ENCODE measurements at places on chromosomes 6 and 20.

GRCh38 chr6:38143191-38144150 is 323.9 kb downstream of the ZFAND3 start:
- DNase-seq: no peak

- no peak for DNase-seq
Observed at GRCh38 chr20:23267909-23268308, 82.7 kb upstream of the NXT1 start.

GRCh38 chr6:53640361-53640760 is 25.2 kb downstream of the KLHL31 start:
- DNase-seq: no peak

DNA sequence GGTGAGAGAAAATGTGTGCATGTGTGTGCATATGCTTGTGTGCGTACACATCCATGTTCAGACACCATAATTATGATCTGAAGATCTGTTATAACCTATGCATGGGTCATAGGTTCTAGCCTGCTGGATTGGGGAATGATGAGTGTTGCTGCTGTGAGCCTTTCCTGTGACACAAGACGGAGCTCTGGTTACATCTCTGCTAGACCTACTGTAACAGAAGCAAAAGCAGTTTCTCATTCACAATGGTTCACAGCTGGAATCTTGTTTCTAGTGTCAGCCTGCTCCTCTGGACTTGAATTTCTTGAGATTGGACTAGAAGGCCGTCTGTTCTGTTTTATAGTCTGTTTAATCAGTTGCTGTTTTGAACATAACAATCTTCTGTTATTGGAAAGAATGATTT is 40.1 kb downstream of the DEFB114 start:
- DNase-seq: no peak

DNA sequence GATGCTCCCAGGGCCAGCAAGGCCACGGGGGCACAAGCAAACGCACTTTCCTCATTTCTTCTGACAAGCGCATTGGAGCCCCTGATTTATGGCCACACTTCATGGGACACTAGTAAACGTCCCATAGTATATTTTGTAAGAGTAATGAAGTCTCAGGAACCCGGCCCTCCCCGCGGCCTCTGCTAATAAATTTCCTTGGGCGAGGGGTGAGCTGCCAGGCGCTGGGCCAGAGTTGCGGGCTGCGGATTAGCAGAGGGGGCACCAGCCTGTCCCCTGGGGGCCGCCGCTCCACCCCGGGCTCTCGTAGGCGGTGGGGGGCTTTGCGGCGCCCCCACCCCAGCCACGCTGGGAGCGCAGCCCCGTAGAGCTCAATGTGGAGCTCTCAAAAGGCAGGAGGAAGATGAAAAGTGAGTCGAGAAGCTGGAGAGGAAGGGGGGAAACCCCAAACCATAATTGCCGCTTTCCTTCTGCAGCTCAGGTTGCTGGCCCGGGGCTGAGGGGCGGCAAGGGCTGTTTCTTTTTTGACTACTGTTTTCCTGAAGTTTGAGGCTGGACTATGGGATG is 173.6 kb downstream of the CDC5L start:
- DNase-seq: no peak

DNA sequence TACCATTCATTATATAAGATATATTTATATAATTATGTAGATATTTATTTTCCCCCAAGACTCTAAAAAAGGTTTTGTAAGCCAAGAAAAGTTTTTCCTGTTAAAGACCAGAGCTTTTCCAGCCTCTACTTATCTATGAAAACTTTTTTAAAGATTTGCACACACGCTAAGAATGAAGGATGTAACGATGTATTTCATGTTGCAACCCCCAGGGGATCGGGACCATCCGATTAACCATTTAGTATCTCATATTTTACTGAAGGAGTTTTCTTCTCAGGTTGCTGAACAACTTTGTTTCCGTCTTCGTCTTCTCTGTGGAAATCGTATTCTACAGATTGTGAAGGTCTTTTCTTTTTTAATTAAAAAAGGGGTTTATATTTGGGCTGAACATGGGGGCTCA is 70.0 kb upstream of the SASH1 start:
- DNase-seq: no peak

- DNase-seq: no peak
Observed at GRCh38 chr6:139943391-139943790, 568.9 kb upstream of the CITED2 start.

- DNase-seq: no peak
Observed at GRCh38 chr6:166751051-166751595, 124.1 kb upstream of the RPS6KA2 start.

DNA sequence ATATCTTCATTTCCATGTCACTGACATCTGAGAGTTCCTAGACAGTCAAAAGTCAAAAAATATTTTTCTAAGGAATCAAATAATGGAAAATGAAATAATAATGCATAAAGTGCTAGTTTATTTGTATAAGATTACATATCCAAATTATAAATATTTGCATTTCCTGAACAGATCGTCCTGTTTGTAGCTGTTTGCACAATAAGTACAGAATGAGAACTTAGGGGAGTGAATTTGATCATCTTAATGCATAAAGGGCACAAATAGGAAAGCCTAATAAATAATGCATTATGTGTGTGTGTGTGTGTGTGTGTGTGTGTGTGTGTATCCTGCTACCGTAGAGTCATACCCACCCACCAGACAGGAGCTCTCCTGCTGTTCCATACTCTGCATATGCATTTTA is 521.0 kb upstream of the EPHA7 start:
- no peak for DNase-seq

DNA sequence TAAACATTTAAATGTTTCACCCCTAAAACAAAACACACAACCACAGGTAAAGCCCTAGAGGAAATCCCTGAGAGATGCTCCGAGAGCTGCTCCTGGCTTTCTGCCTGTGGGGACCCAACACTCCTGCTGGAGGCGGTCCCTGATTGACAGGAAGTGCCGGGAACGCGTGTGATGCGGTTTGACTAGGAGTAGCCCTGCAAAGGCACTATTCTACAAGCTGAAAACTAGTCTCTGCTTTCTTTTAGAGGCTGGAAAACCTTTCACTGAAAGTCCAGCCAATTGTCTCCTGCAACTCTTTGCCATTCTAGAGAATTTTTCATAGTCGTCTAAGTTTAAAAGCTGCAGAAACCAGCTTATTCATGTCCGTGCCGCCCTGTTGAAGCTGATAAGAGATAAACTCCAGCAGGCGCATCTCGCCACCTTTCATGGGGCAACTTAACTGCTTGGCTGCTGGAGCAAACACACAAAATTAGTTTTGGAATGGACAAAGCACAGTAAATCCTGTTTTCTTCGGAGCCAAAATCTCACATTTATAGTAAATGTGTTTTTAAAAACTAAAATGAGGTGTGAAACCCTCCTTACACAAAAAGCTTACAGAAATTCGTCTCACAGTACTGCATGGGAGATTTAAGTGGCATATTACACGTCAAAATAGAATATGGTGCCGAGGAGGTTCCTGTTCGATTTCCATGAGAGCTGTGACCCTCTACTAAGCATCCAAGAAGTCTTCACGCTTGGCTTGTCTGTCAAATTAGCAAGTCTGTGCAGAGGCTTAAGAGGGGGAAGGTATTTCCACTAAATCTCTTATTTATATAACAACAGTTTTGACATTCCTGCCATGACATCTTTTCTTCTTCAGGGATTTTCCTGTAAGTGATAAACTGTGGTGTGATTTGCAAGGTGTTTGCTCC is 46.9 kb downstream of the DACT2 start:
- DNase-seq: no peak

GRCh38 chr6:11785774-11786579 is 7.4 kb upstream of the ADTRP start:
- DNase-seq: no peak

- no peak for DNase-seq
Observed at GRCh38 chr6:33718713-33719112, 7.2 kb upstream of the UQCC2 start.

GRCh38 chr6:143337201-143337949 is 113.1 kb downstream of the ADAT2 start:
- peak; percentile 43 for DNase-seq

DNA sequence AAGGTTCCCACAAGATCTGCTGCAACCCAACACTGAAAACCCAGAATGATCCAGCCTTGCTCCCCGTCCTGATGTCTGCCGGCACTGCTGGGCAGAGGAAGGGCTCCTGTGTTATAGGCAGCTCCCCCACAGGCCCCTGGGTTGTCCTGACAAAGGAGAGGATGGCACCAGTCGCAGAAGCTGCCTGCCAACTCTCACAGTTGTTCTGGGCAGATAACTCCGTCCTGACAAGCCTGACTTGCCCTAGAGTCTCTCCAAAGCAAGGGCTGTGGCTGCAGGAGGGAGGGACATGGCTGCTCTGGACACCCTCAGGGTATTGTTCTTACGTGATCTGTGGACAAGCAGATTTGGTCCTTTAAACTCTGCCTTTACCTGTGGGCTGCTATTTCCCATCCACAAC is 243.8 kb downstream of the CDH26 start:
- DNase-seq: no peak
